ENCODE measurements at places on chromosomes 13 and 19.

DNA sequence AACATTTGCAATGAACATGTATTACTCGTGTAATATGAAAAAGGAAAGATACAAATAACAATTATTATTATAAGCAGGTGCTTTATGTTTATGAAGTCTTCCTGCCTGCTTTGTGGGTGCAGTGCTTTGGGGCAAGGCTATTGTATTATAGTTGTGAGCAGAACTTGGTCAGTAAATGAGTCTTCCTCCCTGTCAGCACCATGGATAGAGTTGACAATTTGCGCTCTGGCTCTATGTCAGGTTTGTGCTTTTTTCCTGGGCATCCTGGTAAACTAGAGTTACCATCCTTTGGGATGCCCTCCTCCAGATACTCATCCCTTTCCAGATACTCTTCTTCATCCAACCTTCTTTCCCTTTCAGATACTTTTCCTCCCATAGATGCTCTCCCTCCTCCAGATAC, 19.6 kb downstream of the ERICH6B start:
- no peak for DNase-seq

DNA sequence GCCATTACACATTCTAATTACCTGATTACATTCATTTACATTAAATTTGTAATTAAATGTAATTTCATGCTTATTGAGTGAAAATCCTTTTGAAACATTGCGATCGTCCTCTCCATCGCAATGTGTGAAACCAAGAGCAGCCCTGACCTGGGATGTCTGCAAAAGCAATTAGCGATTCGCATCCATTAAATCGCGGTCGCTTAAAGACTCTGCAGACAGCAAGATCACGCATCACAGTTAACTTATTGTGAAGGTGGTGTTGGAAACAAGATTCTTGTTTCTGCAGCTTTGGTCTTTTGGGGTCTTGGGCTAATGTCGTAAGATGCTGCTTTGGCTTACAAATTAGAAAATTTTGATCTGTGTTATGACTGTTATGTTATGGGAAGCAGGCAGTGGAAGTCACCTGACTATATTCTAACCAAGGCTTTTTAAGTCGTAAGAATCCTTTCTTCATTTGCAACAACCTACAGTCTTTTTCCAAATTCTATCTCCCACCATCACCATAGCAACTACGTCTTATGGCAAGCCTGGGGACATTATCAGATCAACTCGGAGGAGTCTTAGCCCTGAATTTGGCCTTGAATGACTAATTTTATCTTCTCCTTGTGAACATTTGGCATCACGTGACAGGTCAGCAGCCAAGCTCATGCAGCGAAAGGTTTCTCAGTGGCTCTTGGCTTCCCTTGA, 142.8 kb upstream of the SOX1 start:
- DNase-seq = no peak

DNA sequence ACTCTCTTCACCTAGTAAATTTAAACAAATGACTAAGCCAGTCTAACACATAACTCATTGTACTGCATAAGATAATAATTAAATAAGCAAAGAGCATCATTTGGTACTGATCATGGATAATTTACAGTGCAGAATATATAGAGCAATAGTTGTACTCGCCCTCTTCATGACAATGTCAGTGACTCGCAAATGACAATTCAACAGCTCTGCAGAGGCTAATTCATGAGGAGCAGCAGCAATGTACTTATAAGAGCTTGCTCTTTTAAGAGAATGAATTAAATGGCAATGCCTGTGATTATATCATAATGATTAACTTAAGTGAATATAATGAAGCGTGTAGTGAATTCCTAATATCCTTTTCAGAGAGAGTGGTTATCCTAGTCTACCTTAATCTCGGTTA, 284.5 kb upstream of the PCDH20 start:
- no peak for DNase-seq

DNA sequence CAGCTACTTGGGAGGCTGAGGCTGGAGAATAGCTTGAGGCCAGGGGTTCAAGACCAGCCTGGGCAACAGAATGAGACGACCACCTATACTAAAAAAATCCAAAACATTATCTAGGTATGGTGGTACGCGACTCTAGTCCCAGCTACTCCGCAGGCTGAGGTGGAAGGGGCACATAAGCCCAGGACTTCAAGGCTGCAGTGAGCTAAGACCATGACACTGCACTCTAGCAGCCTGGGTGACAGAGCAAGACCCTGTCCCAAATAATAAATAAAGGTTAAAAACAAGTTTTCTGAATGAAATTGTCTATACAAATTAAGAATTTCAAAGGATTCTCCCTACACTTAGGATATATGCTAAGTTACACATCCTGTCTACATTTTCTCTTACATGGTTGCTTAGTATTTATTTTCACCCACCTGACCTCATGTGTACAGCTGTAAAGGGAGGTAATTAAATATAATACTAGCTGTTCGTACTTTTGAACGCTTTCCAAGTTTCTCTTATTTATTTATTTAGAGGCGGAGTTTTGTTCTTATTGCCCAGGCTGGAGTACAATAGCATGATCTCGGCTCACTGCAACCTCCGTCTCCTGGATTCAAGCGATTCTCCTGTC, 1.6 kb downstream of the SLC25A30 start:
- DNase-seq = no peak

DNA sequence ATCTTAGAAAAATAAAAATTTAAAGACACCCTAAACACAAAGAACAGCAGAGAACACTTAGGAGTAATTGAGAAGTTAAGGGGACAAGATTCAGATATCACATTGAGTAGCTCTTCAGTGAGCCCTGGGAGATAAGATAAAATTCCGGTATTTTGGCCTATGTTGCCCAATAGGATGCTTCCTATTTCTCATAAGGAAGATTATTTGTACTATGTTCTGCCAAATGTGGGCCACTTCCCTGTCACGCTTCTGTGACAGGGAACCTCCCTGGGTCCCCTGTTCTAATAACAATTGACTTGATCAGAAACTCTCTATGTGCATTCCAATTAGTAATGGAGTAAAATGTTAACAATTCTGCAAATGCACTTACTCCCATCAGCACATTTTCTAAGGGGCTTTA, 310.7 kb downstream of the MYO16 start:
- DNase-seq = no peak

GRCh38 chr19:23587546-23587945, 99.5 kb downstream of the ZNF675 start:
- no peak for DNase-seq

Data from SK-N-DZ (cell line).